CD4-positive, alpha-beta T cell treated with Interleukin-2 at 100 ng/mL for 4 hours (primary cell): ENCODE measurements at places on chromosomes 3 and 15.

GRCh38 chr3:72543246-72543645 is 305.0 kb downstream of the SHQ1 start:
- DNase-seq, result no peak

- no peak for DNase-seq
Measured at GRCh38 chr3:51974277-51974962, 444 bp upstream of the ABHD14A start.

GRCh38 chr3:187667526-187667925 is 2.7 kb downstream of the SST start:
- DNase-seq, result no peak

DNA sequence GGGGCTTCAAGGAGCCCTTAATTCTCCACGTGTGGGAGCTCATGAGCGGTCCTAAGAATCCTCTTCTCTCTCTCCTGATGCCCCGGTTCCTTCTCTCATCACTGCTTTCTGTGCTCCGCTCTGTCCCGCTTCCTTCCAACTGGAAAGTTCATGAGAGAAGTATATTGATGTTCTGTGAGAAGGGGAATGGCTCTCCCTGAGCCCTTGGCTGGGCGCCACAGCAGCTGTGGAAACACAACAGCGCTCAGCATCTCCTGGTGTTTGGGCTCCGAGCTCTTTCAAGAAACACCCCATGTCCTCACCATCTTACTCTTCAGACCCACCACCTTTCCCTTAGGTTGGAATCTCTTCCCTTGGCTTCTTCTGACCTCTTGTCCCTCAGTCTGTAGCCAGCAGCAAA is 161.7 kb downstream of the VGLL4 start:
- DNase-seq, result no peak

DNA sequence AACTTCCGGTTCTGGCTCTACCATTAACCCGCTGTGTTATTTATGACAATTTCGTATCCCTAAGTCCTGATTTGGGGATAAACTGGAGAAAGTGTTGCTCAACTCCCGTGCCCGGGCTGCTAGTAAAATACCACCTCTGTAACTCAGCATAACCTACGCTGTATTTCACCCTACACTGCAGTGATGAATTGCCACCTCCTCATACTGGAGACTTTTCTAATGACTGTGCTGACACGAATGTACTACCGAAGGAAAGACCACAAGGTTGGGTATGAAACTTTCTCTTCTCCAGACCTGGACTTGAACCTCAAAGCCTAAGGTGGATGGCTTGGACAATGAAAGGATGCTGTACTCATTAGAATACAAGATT is 16.5 kb downstream of the SLC51A start:
- DNase-seq, result no peak

- no peak for DNase-seq
Measured at GRCh38 chr3:190968616-190969015, 106.1 kb upstream of the GMNC start.
